CD4-positive, alpha-beta T cell treated with Interleukin-17A for 4 hours (primary cell): ENCODE measurements at places on chromosomes 3 and 15.

- DNase-seq = no peak
Observed at GRCh38 chr3:11381563-11381962, 109.4 kb downstream of the ATG7 start.

DNA sequence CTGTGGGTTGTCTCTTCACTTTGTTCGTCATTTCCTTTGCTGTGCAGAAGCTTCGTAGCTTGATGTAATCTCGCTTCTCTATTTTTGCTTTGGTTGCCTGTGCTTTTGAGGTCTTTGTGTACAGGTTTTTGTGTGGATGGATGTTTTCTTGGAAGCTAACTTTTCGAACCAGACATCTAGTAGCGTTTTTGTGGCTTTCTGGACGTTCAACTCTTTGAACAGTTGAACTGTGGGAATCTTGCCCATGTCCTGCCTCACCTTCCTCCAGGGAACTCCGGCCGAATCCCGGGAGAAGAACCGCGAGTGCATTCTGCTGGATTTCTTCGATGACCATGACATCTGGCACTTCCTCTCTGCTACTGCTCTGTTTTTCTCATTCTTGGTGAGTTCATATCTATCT lies 70.6 kb downstream of the USF3 start:
- DNase-seq = no peak

DNA sequence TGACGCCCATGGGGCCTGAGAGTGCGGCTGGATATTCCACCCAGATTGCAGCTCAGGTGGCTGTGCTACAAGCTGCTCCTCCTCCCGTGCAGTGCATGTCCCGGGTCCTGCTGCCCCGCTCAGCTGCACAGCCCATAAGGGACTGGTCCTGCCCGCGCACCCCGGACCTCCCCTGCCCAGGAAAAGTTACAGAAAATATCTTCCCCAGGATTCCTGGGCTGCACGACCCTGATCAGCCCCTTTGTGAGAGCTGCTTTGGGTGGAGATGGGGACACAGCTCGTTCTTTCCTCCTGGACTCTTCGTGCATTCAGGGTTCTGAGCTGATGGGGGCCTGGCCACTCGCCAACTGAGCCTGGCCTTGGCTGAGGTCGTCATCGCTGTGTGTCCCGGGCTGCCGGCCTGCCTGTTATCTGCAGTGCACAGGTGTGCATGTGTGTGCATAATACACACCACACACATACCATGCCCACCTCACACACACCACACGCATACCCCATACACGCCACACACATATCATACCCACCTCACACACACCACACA lies 28.8 kb downstream of the APBA2 start:
- no peak for DNase-seq

- no peak for DNase-seq
Observed at GRCh38 chr3:17087509-17087908, 202.8 kb downstream of the PLCL2 start.

GRCh38 chr3:153282355-153282754 lies 120.3 kb downstream of the RAP2B start:
- DNase-seq = no peak

- DNase-seq = peak; percentile 49
Observed at GRCh38 chr3:42387802-42388651, 22.4 kb downstream of the LYZL4 start.

- DNase-seq = no peak
Observed at GRCh38 chr3:147426931-147427330, 17.8 kb downstream of the ZIC1 start.

- no peak for DNase-seq
Observed at GRCh38 chr15:91886878-91887277, 33.4 kb downstream of the SLCO3A1 start.

GRCh38 chr15:31161951-31162350 lies 60.4 kb upstream of the TRPM1 start:
- no peak for DNase-seq

GRCh38 chr3:82376883-82377282 lies 615.4 kb upstream of the GBE1 start:
- no peak for DNase-seq

GRCh38 chr15:100516643-100517512 lies 11.9 kb downstream of the CERS3 start:
- DNase-seq = no peak

DNA sequence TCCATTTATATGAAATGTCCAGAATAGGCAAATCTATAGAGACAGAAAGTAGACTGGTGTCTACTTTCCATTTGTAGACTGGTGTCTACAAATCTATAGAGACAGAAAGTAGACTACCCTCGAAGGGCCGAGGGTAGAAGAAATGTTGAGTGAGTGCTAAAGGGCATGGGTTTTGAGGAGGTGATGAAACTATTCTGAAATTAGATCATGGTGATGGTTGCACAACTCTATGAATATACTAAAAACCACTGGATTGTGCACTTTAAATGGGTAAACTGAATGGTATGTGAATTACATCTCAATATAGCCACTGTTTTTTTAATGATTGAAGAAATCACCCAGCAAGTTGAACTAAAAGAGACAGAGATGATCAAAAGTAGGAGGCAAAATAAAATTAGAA lies 27.9 kb downstream of the TP53BP1 start:
- no peak for DNase-seq

- peak; percentile 70 for DNase-seq
Observed at GRCh38 chr3:114308830-114309229, 15.0 kb downstream of the TIGIT start.

DNA sequence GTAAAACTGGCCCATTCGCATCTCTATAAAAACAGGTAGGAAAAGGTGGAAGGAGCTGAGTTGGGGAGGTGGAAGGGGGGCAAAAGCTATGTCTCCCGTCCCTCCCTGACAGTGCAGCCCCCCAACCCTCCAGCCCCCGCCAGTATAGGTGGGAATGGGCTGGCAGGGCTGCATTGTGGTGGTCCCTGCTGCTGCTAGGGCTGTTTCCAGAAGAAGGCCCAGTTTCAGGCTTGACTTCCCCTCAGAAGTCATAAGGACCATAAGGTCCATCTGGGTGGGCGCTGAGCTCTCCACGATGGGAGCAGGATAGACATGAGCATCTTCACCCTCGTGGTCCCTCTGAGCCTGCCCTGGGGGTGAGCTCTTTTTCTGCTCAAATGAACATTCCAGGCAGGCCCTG lies 44.2 kb downstream of the APBA2 start:
- DNase-seq = no peak

GRCh38 chr3:129878355-129878754 lies 15.2 kb downstream of the TMCC1 start:
- no peak for DNase-seq

DNA sequence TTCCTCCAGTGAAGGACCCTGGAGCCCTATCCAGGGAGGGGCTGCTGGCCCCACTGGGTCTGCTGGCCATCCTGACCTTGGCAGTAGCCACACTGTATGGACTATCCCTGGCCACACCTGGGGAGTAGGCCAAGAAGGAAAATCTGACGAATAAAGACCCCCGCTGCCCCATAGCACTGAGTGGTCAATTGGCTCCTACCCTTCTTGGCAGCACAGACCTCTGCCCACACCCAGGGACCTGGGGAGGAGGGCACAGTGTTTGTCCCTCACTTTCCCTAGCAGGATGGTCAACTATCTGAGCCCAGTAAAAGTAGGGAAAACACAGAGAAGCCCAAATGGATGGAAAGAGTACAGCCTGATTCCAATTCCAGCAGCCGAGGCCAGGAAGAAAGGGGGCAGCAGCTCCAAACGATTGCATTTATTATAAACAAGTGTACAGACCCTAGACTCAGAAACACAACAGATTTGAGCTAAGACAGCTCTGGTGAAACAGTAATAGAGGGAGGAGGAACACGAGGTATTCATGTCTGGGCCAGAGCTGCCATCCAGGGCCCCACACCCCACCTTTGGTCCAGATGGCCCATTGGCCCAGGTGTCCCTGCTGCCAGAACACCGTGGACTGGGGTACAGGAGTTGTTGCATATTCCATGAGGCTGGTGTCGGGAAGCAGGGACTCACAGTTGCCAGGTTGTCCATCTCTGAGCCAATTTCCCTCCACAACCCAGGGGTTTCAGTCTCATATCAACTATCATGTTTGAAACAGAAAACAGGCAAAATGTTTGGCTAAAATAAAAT lies 21.1 kb downstream of the ATRIP start:
- DNase-seq = no peak

DNA sequence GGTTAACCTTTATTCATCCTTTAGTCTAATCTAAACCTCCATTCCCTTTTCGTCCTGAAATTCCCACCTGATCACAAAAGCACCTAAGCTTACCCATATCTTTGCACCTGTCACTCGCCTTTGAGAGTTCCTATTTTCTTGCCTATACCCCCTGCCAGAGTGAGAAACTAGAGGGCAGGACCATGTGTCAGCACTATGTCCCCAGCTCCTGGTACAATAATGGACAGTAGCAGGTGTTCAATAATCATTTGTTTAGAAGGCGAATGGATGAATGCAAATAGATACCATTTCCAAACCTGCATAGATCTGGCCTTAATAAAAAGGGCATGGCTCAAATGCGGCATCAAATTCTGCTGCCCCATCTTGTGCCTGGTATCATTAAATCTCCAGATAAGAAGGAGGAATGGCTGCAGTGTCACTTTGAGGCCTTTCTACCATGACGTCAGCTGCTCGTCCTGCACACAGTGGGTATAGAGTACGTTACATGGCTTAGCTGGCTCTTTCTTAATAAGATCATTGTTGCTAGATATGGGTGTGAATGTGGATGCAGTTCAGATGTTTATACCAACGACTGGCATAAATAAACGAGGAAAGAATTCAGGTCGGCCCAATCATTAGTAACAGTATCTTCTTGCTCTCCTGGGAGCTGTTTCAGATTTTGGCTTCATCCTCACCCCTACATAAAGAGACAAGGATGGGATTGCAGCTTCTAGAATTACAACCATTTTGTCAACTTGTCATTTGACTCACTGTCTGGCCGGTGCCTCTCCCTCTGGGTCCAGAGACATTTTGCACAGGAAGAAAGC lies 148.7 kb downstream of the RORA start:
- no peak for DNase-seq

DNA sequence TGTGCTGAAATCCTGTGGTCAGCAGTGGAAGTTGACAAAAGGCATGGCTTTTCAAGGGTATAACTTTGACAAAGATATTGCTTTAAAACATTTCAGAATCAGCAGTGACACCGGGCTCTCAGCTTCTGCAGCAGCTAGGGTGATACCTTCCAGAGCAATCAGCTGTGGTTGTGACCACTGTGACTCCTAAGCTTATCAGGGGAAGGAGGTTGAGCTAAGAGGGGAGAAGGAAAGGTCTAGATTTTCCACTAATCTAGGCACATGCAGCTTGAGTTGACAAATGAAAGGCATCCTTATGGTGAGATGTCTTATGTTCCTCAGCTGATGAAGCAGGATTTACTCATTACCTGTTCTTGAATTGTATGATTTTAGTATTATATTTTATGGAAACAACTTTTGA lies 16.3 kb upstream of the LRRFIP2 start:
- DNase-seq = no peak

DNA sequence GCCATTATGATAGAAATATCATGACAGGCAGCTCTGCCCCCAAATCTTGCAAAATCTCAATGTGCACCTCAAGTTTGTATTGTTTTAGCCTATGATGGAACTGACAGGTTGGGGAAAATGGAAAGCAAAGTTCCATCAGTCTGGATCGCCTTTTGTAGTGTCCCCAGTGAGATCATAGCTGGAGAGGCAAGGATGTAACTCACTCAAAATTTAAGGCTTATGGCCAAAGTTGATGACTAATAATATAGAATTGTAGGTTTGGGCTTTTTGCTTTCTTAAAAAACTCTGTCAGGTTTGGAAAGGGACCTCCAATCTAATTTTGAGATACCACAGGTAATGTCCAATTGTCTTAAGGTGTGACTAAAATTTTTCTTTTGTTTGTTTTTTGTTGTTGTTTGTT lies 1.4 kb upstream of the ACP3 start:
- DNase-seq = no peak

DNA sequence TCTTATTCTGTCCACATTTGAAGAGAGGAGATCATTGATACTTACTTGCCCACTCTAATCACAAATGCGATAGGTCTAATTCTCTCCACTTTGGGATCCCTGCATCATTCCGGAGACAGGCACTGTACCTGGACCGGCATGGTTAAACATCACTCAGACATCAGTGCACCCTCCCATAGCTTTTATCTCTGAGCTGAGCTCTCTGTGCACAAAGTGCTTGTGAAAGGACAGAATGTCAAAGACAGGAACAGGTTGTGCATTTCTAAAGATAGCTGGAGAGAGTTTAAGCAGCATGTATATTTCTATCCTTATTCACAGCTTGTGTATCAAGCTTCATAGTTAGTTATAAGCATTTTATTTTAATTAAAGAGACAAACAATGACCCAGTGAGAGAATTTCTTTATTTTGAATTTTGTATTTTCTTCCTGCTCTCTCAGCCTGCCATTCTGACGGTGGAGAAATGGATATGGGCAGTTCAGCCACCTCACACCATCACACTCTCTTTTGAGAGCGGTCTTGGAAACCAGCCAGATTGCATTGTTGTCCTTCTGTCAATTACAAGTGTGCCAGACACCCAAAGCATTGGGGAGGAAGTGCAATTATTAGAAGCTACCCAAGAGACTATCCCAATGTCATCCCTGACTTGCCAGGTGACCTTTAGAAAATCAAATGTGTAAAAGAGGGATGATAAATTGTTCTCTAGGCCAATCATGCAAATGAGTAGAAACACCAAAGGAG lies 65.2 kb upstream of the CHL1 start:
- DNase-seq = no peak

DNA sequence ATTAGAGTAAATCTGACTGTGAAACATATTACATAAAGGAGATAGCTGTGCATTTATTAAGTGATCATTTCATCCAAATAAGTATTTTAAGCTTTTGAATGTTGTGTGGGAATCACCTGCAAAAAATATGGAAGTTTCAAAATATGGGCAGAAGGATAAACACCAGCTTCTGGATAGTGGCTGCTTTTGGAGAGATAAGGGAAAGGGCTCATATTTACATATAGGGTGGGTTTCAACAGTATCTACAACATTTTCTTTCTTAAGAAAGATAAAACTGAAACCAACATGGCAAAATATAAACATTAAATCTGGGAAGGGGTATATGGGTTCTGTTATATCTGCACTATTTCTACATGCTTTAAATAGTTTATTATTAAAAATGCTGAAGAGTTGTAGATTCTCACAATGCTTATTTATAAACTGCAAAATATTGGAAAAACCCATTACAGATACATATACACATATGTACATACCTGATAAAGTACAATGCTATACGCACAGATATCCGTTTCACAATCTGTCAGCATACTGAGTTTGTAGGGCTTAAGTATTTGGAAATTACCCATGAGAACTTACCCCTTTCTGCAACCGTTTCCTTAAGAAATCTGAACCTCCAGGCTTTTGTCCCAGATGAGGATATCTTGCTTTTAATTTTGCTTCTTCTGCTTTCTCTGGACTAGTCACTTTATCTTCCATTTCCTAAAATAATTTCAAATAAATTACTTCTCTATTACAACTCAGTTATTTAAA lies 12.1 kb downstream of the ARPP19 start:
- no peak for DNase-seq

GRCh38 chr15:40096094-40096891 lies 12.4 kb downstream of the BMF start:
- DNase-seq = no peak

GRCh38 chr15:35078221-35078915 lies 6.7 kb downstream of the NANOGP8 start:
- peak; percentile 19 for DNase-seq
